ENCODE measurements at places on chromosomes 5 and 9.

GRCh38 chr5:42606464-42606869, 150.2 kb upstream of the CCDC152 start:
- DNase-seq: no peak
- H3K27ac ChIP-seq: no peak overlapping the region
- no peak overlapping the region for H3K4me3 ChIP-seq
- no peaks in the 10 kb centered on the region for H3K36me3 ChIP-seq
- no peaks in the 10 kb centered on the region for H3K4me1 ChIP-seq

- no peak for DNase-seq
- H3K4me1 ChIP-seq: no peaks in the 10 kb centered on the region
- H3K27ac ChIP-seq: no peak overlapping the region
- no peaks in the 10 kb centered on the region for H3K27me3 ChIP-seq
- H3K4me3 ChIP-seq: no peak overlapping the region
- H3K36me3 ChIP-seq: no peaks in the 10 kb centered on the region
These were observed 40.0 kb downstream of the PTGES start for GRCh38 chr9:129712634-129713401.

- H3K27ac ChIP-seq: no peak overlapping the region
- H3K36me3 ChIP-seq: peaks cover 22% of the 10 kb centered on the region
- H3K4me1 ChIP-seq: no peaks in the 10 kb centered on the region
- no peak for DNase-seq
These were observed 137.2 kb downstream of the TRIO start for GRCh38 chr5:14280294-14280854.

- H3K36me3 ChIP-seq: no peaks in the 10 kb centered on the region
- no peaks in the 10 kb centered on the region for H3K4me1 ChIP-seq
- H3K27me3 ChIP-seq: no peaks in the 10 kb centered on the region
- DNase-seq: no peak
- no peak overlapping the region for H3K27ac ChIP-seq
These were observed 157.0 kb upstream of the LHFPL2 start for GRCh38 chr5:78805474-78806124.

DNA sequence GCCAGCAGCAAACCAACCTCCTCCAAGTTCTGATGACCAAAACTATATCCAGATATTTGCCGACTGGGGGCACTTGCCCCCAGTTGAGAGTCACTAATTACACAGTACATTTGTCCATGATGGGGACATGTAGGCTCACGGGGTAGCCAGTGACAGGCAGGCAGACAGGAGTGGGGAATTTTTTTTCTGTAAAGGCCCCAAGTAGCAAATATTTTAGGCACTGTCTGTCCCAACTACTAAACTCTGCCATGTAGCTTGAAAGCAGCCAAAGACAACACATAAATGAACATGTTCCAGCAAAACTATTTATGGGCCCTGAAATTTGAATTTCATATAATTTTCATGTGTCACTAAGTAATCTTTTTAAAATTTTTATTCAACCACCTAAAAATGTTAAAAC, 80.7 kb downstream of the GRIA1 start:
- no peak overlapping the region for H3K27ac ChIP-seq
- H3K36me3 ChIP-seq: no peaks in the 10 kb centered on the region
- no peaks in the 10 kb centered on the region for H3K4me1 ChIP-seq
- DNase-seq: no peak
- H3K27me3 ChIP-seq: no peaks in the 10 kb centered on the region

- no peaks in the 10 kb centered on the region for H3K36me3 ChIP-seq
- no peak overlapping the region for H3K4me3 ChIP-seq
- DNase-seq: no peak
- no peak overlapping the region for H3K27ac ChIP-seq
These were observed 118.9 kb downstream of the PAM start for GRCh38 chr5:102874054-102874453.

GRCh38 chr9:130034570-130034969, 8.4 kb downstream of the FNBP1 start:
- peaks cover 11% of the 10 kb centered on the region for H3K4me1 ChIP-seq
- no peaks in the 10 kb centered on the region for H3K27me3 ChIP-seq
- no peak for DNase-seq
- no peak overlapping the region for H3K27ac ChIP-seq

DNA sequence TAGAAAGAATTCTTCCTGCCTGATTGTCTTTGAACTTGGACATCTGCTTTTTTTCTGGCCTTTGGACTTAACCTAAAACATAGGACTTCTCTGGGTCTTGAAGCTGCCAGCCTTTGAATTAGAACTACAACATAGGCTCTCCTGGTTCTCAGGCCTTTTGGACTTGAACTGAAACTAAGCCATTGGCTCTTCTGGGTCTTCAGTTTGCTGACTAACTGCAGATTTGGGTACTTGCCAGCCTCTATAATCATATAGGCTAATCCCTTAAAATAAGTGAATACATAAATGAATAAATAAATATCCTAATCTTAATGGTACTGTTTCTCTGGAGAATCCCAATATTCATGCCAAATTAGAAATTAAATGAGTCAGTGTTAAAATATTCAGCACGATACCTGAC, 473.4 kb upstream of the PAPPA start:
- H3K27me3 ChIP-seq: no peaks in the 10 kb centered on the region
- H3K36me3 ChIP-seq: no peaks in the 10 kb centered on the region
- H3K4me3 ChIP-seq: no peak overlapping the region
- no peaks in the 10 kb centered on the region for H3K4me1 ChIP-seq
- DNase-seq: no peak
- no peak overlapping the region for H3K27ac ChIP-seq

DNA sequence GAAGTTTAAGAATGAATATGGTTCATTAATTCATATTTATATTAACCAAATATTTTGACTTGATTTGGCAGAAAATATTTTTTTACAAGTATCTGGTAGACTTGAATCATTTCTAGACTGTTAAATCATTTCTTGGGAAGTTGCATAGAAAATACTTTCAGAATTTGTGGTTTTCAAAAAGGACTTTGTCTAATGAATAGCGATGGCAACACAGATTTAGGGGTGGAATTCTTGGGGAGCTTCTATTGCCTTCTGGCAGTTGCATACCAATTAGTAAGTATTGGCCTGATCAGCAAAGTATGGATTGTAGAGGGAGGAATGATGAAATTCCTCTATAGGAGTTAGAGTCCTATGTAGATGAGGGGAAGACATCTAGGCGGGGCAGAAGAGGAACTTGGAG, 68.6 kb upstream of the CKMT2 start:
- H3K27me3 ChIP-seq: no peaks in the 10 kb centered on the region
- DNase-seq: no peak
- no peak overlapping the region for H3K27ac ChIP-seq
- H3K36me3 ChIP-seq: no peaks in the 10 kb centered on the region

DNA sequence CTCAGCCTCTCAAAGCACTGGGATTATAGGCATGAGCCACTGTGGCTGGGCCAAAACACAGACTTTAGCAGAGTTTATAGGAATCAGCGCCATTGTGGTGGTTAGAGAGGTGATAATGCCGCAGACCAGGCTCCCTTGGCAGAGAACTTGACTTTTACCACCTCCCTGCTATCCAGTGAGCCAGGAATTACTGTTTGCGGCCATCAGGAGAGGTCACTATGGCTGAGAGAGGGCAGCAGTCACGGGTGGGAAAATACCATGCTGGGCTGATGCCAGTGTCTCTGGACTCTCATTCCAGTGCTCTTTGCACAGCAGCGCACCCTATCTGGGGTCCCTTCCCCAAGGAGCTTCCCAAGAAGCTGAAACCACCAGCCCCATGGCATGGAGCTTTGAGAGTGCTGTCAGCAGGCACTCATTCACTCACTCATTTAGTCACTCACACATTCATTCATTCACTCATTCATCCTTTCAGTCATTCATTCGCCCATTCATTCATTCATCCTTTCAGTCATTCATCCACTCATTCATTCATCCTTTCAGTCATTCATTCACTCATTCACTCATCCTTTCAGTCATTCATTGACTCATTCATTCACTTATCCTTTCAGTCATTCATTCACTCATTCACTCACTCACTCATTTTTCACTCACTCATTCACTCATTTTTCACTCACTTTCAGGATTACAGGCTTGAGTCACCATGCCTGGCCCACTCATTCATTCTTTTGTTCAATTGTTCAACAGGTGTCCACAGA, 27.3 kb upstream of the RNU6ATAC start:
- DNase-seq: no peak
- peaks cover 27% of the 10 kb centered on the region for H3K27me3 ChIP-seq
- no peaks in the 10 kb centered on the region for H3K36me3 ChIP-seq
- H3K4me3 ChIP-seq: no peak overlapping the region
- no peaks in the 10 kb centered on the region for H3K4me1 ChIP-seq
- H3K27ac ChIP-seq: no peak overlapping the region

GRCh38 chr5:55599148-55600050, 64.6 kb upstream of the PLPP1 start:
- no peaks in the 10 kb centered on the region for H3K36me3 ChIP-seq
- no peaks in the 10 kb centered on the region for H3K27me3 ChIP-seq
- DNase-seq: no peak
- H3K4me1 ChIP-seq: peaks cover 54% of the 10 kb centered on the region
- no peak overlapping the region for H3K4me3 ChIP-seq

DNA sequence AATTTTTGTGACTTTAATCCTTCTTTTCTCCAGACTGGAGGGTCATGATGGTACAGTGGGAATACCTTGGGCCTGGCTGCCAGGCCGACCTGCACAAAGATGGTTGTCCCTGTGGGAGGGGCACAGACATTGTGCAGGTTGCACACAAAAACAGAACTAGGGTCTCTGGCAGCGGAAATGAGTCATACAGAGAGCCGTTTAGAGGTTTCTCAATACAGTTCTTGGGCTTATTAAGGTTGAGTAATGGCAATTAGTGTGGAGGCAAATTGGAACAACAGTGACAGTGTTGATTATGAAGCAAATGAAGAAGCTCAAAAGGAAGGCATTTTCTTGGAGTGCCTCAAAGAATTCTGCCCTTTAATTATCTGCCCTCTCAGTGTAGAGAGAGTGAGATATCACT, 173.6 kb downstream of the TENT4A start:
- H3K27ac ChIP-seq: no peak overlapping the region
- peaks cover 53% of the 10 kb centered on the region for H3K27me3 ChIP-seq
- H3K36me3 ChIP-seq: no peaks in the 10 kb centered on the region

- DNase-seq: no peak
- no peaks in the 10 kb centered on the region for H3K36me3 ChIP-seq
- peaks cover 99% of the 10 kb centered on the region for H3K27me3 ChIP-seq
- H3K4me3 ChIP-seq: no peak overlapping the region
- no peaks in the 10 kb centered on the region for H3K4me1 ChIP-seq
- no peak overlapping the region for H3K27ac ChIP-seq
These were observed 31.0 kb downstream of the GADD45G start for GRCh38 chr9:89635816-89636215.

DNA sequence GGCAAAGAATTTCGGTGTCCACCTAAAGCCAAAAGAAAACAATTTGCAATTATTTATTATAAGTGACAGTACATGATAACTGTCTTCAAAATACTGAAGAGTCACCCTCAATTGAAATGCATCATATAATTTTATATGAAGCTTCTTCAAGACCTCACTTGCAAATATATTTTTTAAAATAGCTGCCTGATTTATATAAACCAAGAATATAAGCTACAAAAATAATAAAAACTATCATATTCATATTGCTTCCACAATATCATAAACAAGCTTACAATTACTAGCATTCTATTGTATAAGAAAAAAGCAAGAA, 144.1 kb downstream of the CETN3 start:
- H3K4me1 ChIP-seq: no peaks in the 10 kb centered on the region
- DNase-seq: no peak
- H3K36me3 ChIP-seq: no peaks in the 10 kb centered on the region
- H3K27me3 ChIP-seq: no peaks in the 10 kb centered on the region

DNA sequence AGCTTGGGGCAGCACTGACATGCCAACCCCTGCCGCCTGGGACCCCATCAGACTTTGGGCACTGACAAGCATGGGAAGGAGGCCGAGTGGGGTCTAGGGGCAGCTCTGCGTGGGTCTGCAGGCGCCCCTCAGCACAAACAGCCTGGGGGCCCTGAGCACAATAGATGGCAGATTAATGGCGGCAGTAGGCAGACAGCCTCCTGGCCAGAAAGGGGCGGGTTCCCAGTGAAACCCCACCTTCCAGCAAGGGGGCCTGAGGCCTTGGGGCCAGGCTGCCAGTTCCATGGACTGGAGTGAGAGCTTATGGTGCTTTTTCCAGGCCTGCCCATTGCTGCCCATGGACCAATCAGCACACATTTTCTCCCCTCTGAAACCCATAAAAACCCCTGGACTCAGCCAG, 2031.2 kb downstream of the EFNA5 start:
- no peak for DNase-seq
- H3K36me3 ChIP-seq: no peaks in the 10 kb centered on the region
- no peaks in the 10 kb centered on the region for H3K27me3 ChIP-seq

DNA sequence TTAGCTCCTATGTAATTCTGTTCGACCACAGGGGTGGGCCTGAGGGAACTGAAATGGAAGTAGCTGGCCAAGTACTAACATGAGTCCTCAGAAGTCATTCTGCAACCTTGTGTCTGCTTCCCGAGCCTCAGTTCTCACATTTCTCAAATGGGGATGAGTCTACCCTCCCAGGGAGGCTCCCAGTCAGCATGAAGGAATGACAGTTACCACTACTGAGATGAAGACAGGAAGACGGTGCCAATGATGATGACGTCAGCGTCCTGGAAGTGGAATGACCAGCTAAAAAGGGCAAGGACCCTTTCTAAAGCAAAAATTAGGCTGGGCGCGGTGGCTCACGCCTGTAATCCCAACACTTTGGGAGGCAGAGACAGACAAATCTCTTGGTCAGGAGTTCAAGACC, 6.8 kb downstream of the PIP5KL1 start:
- H3K36me3 ChIP-seq: no peaks in the 10 kb centered on the region
- no peaks in the 10 kb centered on the region for H3K27me3 ChIP-seq
- no peak for DNase-seq
- no peak overlapping the region for H3K4me3 ChIP-seq
- no peak overlapping the region for H3K27ac ChIP-seq

GRCh38 chr5:163649514-163649913, 144.1 kb downstream of the MAT2B start:
- no peaks in the 10 kb centered on the region for H3K4me1 ChIP-seq
- no peaks in the 10 kb centered on the region for H3K36me3 ChIP-seq
- no peaks in the 10 kb centered on the region for H3K27me3 ChIP-seq
- no peak overlapping the region for H3K4me3 ChIP-seq
- DNase-seq: no peak

DNA sequence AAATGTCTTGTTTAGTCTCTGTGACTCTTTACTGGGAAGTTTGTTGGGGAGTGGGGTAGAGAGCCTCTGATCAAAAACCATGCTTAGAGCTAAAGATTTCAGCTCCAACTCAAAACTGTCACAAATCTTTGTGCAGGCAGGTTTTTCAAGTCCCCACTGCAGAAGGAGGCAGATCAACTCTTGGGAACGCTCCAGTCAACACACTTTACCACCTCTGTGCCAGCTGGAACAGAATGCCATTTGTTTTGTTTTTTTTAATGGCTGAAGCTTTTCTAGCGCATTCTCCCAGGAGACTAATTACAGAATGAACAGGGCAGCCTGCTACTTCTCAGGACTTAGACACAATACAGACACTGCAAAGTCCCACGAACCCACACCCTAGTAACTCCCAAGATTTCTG, 17.9 kb upstream of the LHX6 start:
- H3K27ac ChIP-seq: no peak overlapping the region
- H3K27me3 ChIP-seq: no peaks in the 10 kb centered on the region
- no peak overlapping the region for H3K4me3 ChIP-seq
